CD8-positive, alpha-beta memory T cell (primary cell): ENCODE measurements at places on chromosomes 7 and 10.
A peak's percentile ranks its signal among the peaks of the same experiment; 100 is the strongest.

- DNase-seq = no peak
Observed at GRCh38 chr7:54827734-54828133, 68.7 kb upstream of the SEC61G start.

GRCh38 chr10:19663344-19663743 lies 152.9 kb upstream of the PLXDC2 start:
- no peak for DNase-seq

- DNase-seq = no peak
Observed at GRCh38 chr10:3391657-3392056, 219.1 kb upstream of the PITRM1 start.

DNA sequence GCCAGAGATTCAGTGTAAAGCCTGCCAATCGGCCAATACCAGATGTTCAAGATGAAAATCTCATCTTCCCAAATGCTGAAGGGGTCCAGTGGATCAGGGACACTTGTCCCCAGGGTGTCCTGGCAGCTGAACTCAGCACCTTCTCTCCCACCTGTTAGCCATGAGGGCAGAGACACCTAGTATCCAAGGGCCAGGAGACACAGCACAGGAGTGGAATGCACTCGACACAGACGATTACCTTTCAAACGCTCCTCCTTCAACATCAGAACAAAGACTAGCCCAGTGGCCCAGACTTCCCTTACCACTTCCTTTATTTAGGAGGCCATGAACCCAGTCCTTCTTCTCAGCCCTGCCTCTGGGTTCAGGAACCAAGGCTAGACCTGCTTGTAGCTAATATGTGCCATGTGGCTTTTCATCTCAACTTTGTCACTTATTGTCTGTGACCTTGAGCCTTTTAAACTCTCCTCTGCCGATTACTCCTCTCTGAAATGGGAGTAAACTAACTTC lies 180.3 kb upstream of the PLXNA4 start:
- DNase-seq = no peak

- DNase-seq = no peak
Observed at GRCh38 chr7:47293884-47294555, 287.9 kb downstream of the TNS3 start.

DNA sequence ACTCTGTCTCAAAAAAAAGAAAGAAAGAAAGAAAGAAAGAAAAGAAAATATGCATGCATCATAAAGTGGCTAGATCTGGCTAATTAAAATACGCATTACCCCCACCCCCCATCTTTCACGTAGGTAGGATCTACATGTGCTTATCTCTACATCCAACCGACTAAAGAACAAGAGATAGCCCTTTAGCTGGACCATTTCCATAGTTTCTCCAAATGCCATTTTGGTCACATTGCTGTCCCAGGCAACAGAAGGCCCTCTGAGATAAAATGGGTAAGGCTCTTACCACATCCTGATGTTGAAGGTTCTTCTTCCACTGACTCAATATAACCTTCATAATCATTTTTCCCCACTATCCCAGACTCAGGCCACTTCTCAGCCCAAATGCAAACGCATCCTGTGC lies 31.5 kb downstream of the PIK3AP1 start:
- no peak for DNase-seq

GRCh38 chr10:100046021-100046486 lies 35.6 kb downstream of the CPN1 start:
- DNase-seq = peak; percentile 77

GRCh38 chr7:152347888-152348287 lies 87.9 kb downstream of the KMT2C start:
- DNase-seq = no peak

- no peak for DNase-seq
Observed at GRCh38 chr10:10869592-10869991, 148.1 kb upstream of the CELF2 start.

GRCh38 chr10:3417096-3417495 lies 244.5 kb upstream of the PITRM1 start:
- no peak for DNase-seq

GRCh38 chr10:2358586-2358985 lies 621.3 kb upstream of the ADARB2 start:
- DNase-seq = no peak

GRCh38 chr7:115037128-115037802 lies 115.4 kb downstream of the MDFIC start:
- DNase-seq = no peak

DNA sequence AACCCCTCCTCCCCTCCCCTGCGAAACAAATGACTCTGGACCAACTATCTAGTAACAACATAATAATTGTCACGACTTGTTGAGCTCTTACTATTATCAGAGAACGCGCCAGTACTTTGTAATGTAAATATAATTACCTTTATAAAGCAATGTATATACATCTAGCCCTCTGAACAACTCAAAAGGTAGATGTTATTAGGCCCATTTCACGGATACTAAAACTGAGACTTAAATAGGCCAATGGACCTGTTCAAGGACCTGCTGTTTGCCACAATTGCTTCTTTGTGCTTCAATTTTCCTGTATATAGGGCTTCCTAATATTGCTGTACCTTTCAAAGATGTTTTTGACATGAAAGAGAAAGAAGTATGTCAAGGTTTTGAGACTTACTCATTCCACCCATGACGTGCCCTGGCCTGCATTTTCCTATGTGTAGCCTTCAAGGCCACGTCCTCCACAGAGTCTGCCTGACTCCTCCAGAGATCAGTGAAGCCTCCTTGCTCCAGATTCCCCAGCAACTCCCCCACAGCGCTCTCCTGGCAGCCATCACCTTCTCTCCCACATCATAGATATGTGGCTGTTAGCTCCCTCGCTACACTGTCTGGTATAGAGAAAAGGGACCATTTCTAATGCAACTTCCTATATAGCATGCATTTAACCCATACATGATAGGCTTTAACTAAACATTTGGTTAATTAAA lies 156.6 kb downstream of the SKIDA1 start:
- DNase-seq = no peak

GRCh38 chr7:123533929-123534382 lies 439 bp downstream of the IQUB start:
- no peak for DNase-seq

DNA sequence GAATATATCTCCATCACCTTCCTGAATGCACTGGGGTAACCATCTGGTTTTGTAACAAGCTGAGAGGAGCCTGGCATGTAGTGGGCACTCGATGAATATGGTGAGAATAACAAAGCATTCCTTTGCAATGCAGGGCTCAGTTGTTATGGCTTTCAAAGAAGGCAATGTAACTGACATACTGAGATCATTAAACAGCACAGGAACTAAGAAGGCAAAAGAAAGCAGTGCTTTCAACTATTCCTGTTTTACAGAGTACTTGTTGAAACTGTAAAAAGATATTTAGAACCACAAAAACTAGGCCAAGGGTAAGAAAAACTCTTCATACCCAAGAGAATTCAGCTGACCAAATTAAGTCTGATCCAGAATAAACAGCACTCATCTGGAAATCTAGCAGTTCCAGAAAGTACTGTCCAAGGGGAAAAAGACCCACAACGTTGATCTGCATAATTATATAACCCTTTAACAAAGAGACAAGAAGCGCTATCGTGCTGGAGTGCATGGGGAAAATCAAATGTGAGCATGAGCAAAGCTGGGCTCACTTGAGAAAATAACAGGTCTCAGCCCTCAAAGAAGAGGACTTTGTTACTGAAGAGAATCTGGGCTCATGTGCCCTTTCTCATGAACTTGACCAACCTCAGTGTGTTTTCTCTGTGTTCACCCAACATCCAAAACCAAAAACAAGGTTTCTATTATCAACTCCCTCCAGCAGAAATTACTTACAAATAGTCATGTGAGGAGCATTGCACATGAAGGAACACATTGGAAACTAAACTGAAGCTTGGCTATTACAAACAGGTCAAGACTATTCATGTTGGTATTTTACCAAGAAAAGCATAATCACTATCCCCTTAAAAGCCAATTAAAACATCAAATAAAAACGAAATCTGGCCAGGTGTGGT lies 116.2 kb downstream of the AVL9 start:
- no peak for DNase-seq

DNA sequence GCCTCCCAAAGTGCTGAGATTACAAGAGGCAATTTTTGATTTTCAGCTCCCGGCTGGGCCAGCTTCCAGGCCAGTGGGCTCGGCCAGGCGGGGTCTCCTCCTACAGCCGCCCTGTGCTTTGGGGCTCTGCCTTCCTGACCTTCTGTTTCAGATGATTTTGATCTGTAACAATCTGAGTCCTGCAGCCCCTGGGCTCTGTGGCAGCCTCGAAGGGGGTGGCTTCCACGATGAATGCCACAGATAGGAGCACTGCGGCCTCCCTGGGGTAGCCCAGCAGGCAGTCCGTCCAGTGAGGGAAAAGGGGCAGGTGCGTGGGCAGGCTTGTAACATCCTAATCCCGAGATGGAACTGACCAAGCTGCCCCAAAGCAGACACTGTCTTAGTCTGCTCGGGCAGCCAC lies 177.5 kb downstream of the DNAJB6 start:
- DNase-seq = no peak

DNA sequence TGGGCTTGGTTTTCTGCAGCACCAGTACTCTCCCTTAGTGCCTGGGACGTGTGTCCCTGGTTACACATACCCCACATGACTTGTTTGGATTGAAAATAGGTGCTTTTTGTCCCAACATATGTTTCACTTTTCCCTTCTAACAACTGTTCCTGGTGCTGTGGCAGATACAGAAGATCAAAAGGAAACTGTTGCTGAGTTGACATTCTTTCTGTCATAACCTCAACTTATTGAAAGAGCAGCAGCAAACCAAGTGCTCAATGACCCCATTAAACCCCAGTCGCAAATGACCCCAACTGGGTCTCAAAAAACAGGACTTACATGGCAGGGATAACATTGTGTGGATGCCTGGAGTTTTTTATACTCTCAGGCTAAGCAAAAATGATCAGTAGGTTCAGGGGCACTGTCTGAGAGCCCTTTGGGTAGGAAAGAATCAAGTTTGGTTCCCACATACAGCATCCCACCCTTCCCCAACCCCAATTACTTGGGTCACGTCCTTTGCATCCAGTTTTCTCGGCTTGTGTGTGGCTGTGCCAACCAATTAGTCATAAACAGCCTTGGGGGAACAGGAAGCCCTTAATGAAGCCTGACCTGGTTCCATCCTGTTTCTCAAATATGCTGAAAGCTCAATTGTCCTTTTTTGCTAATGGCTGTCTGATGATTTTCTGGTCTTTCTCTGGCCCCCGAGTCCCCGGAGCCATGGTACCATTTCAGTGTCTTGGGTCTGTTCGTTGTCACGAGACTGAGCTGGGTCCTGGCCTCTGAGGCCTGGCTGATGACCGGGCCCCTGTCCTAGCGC lies 4.9 kb downstream of the HKDC1 start:
- no peak for DNase-seq

DNA sequence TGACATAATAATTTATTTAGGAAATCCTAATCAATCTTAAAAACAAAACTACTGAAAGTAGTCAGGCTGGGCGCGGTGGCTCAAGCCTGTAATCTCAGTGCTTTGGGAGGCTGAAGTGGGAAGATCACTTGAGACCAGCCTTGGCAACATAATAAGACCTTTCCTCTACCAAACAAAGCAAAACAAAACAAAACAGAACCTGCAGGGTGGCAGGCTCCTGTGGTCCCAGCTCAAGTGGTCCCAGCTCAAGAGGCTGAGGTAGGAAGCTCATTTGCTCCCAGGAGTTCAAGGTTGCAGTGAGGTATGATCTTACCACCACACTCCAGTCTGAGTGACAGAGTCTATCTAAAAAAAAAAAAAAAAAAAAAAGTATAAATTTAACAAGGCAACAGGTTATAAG lies 748.0 kb downstream of the CNTNAP2 start:
- DNase-seq = no peak

GRCh38 chr10:33176688-33177087 lies 157.8 kb downstream of the NRP1 start:
- DNase-seq = no peak

- DNase-seq = no peak
Observed at GRCh38 chr7:132307465-132307864, 268.8 kb downstream of the PLXNA4 start.

GRCh38 chr10:93993782-93994437 lies at the start of gene PLCE1:
Gene PLCE1 (plus strand): TSS chr10:93993931. CDS start chr10:94031047, 37,116 bp downstream.
- DNase-seq = no peak

GRCh38 chr7:159062569-159062968 lies 82.1 kb downstream of the VIPR2 start:
- DNase-seq = no peak

DNA sequence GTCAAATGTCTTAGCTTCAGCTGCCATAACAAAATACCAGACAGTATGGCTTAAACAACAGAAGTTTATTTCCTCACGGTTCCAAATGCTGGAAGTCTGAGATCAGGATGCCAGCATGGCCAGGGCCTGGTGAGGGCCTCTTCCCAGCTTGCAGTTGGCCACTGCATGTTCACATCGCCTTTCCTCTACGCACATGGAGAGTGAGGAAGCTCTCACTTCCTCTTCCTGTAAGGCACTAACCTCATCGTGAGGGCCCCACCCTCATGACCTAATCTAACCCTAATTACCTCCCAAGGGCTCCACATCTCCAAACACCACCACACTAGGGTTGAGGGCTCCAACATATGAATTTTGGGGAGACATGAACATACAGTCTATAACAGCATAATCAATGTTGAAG lies 14.4 kb downstream of the ZNF33B start:
- no peak for DNase-seq

GRCh38 chr7:32163141-32163806 lies 93.1 kb upstream of the PDE1C start:
- DNase-seq = no peak

DNA sequence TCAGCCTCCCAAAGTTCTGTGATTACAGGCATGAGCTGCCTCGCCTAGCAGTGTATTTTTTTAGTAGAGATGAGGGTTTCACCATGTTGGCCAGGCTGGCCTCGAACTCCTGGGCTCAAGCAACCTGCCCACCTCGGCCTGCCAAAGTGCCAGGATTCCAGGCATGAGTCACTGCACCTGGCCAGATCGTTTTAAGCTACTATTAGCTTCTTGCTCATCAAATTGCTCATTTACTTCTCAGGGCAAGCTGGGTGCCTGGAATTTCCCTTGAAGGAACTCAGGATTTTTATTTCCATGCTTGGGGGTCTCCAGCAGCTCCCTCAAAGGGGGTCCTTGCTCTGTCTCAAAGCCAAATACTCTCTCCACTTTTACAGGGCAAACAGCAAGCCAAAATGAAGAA lies 798.0 kb upstream of the AUTS2 start:
- no peak for DNase-seq

GRCh38 chr7:107715531-107715930 lies 28.4 kb upstream of the CBLL1 start:
- DNase-seq = no peak

GRCh38 chr10:112679392-112679791 lies 232.4 kb downstream of the VTI1A start:
- no peak for DNase-seq

GRCh38 chr10:17872191-17873091 lies 63.3 kb downstream of the MRC1 start:
- DNase-seq = no peak
